ENCODE measurements at places on chromosomes 11 and 22.

- no peak for DNase-seq
Measured at GRCh38 chr11:114284021-114284420, 12.2 kb upstream of the NNMT start.

GRCh38 chr11:80702264-80702663 lies 1261.4 kb upstream of the TENM4 start:
- no peak for DNase-seq

DNA sequence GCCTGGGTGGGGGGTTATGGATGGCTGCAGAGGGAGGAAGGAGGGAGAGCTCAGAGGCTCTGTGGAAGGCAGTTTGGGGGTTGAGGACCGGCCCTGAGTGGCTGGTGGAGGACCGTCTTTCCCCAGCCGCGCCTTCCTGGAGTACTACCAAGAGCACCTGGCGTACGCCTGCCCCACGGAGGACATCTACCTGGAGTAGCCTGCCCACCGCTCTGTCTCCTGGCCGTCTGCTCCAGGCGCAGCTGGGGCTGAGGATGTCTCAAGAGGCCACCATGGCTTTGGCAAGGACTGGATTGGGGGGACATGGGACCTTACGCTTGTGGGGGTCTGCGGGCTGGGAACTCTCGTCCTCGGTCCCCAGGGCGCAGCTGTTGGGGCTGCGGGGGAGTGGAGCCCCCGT lies 10.0 kb downstream of the MAPK8IP2 start:
- no peak for DNase-seq

DNA sequence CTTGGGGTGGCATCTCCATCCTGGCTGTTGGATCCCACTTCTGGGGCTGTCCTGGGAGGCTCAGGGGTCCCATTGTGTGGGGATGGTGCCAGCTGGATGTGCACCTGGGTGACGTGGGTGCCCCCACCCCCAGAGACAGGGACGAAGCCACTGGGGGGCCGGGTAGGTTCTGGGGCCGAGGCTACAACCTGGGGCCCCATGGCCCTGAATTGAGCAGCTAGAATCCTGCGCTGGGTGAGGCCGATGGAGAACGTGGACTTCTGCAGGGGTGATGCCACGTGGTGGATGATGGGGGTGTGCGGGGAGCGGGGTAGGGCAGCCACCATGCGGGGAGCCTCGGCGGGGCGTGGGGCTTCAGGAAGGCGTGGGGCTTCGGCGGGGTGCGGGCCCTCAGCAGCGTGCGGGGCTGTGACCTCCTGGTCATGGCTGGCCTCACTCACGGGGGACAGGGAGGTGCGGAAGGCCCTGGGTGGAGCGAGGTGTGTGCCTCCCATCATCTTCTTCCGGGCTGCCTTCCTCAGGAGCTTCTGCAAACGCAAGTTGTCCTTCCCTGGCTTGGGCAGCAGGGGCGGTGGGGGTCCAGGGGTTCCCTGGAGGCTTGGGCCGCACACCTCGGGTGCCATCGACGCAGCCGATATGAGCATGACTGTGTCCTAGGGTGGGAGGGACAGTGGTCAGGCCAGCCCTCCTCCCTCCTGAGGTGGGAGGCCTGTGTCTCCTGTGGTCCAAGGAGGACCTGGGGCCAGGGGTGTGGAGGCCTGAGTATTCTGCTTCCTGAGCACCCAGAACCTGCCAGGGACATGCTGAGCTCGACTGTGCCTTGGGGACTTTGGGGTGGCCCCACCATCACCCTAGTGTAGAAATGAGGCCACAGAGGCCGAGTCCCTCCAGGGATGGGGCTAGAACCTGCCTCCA lies 1.5 kb downstream of the PRR33 start:
- no peak for DNase-seq

GRCh38 chr11:46431211-46431610 lies 39.6 kb upstream of the CHRM4 start:
- DNase-seq = no peak

GRCh38 chr11:122141725-122142124 lies 25.7 kb upstream of the BLID start:
- DNase-seq = no peak

DNA sequence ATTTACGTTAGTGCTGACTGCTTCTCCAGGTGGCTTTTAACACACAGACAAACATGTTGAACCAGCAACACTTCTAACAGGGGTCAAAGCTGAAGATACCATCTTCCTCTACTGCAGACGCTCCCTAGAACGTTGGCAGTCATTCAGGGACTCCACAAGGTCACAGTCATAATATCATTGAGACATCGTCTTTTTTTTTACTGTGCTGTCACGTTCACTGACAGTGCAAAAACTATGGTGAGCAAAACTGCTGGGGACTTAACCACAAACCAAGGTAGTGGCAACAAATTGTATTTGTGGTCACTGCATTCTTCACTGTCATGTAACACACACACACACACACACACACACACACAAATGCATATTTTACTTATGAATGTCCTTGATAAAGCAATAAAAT lies 244.9 kb downstream of the CASP12 start:
- DNase-seq = no peak

GRCh38 chr11:10503777-10504480 lies 37.1 kb downstream of the RNF141 start:
- DNase-seq = no peak

GRCh38 chr11:74520927-74521665 lies 27.6 kb upstream of the LIPT2 start:
- DNase-seq = no peak

DNA sequence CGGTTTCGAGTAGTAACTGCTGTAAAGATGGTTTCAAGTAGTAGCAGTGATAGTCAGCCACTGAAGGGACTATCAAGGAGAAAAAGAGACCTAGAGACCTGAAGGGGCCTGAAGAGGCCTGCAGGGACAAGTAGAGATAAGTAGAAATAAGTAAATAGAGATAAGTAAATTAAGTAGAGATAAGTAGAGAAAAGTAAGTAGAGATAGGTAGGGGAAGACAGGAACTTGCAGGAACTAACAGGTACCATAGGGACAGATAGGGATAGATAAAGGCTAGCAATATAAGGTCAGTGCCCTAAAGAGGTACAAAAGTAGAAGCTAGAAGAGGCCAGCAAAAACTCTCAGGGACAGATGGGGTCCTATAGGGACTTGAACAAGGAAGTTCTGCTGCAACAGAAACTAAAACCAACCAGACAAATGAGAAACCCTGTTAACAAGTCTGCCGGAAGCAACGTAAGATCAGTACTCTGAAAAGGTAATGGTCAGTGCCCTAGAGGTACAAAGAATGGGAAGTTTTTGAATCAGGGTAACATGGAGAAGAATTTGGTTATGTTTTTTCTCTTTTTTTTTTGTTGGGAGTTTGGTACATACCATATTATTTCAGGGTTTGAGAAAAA lies 9.6 kb upstream of the SC5D start:
- no peak for DNase-seq

GRCh38 chr11:9460322-9461062 lies at the start of gene ZNF143:
Gene ZNF143 (plus strand): TSS chr11:9461012. CDS start chr11:9471309, 10,297 bp downstream.
- peak; percentile 100 for DNase-seq

DNA sequence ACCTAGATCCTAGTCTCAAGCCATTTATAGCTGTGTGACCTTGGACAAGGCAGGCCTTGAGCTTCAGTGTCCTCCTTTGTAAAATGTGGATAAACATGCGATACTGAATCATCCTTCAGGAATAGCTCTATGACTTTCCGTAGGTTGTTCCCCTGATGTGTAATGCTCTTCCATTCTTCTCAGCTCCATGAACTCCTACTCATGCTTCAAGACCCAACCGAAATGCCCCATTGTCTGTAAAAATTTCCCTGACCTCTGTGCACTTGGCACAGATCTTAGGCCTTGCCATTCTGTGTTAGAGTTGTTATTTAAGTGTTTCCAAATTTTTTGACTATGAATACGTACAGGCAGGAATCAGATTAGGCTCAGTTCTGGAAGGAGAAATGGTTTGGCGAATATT lies 3.3 kb upstream of the BEST1 start:
- DNase-seq = no peak

GRCh38 chr11:12182676-12183541 lies 72.5 kb downstream of the MICAL2 start:
- DNase-seq = peak; percentile 98

GRCh38 chr11:122714004-122714403 lies 58.5 kb downstream of the UBASH3B start:
- no peak for DNase-seq

- DNase-seq = peak; percentile 13
Measured at GRCh38 chr11:3623121-3623520, 18.7 kb downstream of the ART5 start.

- DNase-seq = no peak
Measured at GRCh38 chr11:73454987-73455386, 78.8 kb downstream of the RELT start.

- peak; percentile 32 for DNase-seq
Measured at GRCh38 chr22:23495614-23496444, 84.3 kb downstream of the IGLL1 start.

- DNase-seq = peak; percentile 91
Measured at GRCh38 chr22:24175160-24175808, 6.0 kb upstream of the SUSD2 start.

DNA sequence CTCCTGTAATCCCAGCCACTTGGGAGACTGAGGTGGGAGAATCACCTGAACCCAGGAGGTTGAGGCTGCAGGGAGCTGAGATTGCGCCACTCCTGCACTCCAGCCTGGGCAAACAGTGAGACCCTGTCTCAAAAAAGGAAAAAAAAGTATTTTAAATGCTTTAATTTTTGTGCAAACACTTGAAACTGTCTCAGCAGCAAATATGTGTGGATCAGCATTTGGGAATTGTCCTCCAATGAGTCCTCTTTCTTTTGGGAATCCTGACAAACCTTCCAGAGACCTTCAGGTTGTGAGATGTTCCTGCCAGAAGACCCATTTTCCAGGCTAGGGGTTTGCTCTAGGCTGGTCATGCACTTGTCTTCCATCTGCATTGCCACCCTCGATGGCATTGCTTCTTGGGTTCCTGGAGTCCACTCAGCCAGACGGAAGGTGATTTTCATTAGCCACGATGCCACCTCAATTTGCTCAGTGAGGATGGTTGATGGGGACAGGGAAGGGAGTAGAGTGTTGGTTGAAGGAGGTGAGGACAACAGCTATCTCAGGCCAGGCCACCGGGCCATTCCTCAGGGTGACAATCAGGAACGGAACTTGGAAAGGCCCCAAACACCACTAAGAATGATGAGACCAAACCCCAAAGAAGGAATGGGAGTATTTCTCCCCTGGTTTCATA lies 55.4 kb downstream of the ST14 start:
- no peak for DNase-seq

DNA sequence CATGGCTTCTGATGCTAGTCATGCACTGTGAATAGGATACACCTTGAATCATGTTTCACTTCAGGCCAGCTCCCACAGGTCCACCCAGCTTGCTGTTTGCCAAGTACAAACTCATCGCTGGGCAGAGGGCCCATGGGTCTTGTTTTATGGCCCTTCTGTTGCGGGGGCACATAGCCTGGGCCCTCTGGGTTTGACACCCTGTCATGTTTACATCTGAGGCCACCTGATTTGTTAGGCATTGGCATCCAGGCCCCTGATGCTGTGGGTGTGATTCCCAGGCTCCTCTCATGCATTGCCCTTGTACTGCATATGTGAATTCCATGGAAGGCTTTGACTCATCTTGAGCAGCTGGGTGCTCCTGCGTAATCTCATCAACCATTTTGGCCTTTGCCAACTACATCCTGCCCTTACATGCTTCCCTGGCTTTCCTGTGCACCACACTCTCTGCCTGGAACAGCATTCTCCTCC lies 32.6 kb downstream of the PPFIBP2 start:
- peak; percentile 48 for DNase-seq

DNA sequence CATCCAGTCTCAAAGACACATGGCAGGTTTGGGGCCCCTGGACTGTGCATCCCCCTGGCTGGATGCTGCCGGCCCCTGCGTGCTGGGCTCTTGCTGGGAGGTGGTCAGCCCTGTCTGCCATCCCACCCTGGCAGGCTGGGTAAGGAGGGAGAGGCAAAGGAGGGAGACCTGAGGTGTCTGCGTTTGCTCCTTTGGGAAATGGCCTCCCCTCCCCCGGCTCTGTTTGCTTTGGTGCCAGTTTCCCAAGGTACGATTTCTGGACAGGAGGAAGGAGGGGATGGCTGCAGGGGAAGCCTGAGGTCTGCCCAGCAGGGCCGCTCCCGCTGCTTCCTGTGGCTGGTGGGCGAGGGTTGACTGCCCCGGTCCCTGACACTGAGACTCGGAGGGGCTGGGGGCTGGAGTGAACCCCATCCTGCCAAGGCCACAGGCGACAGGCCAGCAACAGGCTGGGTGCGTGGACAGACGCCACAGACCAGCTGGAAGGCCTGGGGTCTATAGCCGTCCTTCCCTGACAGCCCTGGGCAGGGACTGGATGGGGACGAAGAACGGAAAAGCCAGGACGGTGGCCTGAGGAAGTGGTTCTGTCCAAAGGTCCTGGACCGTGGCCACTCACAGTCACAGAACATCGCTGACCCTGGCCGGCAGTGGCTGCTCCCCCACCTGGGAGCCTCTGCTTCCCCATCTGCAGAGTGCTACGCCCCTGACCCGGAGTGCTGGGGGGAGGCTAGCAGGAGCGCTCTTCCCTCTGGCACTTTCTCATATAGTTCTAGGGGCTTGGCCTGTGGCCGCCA lies 38.0 kb downstream of the OSBPL5 start:
- peak; percentile 48 for DNase-seq

GRCh38 chr22:38397189-38398085 lies 57.6 kb downstream of the KCNJ4 start:
- peak; percentile 89 for DNase-seq

- peak; percentile 77 for DNase-seq
Measured at GRCh38 chr11:26276798-26277424, 55.0 kb upstream of the ANO3 start.

DNA sequence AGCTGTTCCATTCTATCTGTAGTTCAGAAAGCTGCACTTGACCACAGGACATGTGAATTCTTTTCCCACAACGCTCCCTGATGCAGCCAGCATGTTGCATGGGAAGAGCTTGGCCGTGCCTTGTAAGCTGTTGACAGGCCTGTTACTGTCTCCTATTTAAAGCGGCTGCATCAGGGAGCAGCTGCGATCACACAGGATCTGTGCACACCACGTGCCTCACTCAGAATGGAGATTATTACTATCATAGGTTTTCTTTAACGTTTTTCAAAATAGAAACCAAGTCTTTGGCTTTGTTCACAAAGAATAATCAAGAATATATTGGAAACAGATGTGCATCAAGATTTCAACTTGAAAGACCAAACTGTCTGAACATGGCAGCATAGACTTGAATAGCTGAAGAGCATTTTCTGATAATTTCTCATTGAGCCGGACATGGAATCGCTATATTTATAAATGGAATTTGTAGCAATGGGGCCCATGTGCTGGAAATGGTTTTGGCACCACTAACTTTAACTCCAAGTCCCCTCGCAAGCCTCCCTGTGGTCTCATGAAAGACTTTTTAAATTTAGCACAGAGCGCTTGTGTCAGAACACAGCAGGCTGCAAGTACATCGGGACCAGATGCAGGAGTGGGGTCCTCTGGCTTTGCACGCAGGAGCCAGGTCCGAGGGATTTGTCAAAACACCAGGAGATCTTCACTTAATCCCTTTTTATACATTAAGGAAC lies 40.8 kb upstream of the MYO18B start:
- no peak for DNase-seq

DNA sequence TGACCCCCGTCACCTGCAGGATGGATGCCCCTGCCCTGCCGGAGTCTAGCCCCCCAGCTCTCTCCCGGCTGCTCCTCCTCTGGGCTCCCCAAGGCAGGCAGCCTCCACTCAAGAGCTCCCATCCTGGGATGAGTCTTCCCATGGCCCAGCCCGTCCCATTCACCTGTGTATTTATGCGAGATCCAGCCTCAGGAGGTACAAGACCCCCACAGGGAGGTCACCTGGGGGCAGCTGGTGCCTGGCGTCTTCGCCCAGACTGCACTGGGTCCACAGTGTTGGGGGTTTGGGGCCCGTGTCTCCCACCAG lies 43.0 kb upstream of the ZC3H12C start:
- no peak for DNase-seq

Measured in islet precursor cell (in vitro differentiated cells).